ENCODE measurements at places on chromosomes 13 and 19.
A peak's percentile ranks its signal among the peaks of the same experiment; 100 is the strongest.

DNA sequence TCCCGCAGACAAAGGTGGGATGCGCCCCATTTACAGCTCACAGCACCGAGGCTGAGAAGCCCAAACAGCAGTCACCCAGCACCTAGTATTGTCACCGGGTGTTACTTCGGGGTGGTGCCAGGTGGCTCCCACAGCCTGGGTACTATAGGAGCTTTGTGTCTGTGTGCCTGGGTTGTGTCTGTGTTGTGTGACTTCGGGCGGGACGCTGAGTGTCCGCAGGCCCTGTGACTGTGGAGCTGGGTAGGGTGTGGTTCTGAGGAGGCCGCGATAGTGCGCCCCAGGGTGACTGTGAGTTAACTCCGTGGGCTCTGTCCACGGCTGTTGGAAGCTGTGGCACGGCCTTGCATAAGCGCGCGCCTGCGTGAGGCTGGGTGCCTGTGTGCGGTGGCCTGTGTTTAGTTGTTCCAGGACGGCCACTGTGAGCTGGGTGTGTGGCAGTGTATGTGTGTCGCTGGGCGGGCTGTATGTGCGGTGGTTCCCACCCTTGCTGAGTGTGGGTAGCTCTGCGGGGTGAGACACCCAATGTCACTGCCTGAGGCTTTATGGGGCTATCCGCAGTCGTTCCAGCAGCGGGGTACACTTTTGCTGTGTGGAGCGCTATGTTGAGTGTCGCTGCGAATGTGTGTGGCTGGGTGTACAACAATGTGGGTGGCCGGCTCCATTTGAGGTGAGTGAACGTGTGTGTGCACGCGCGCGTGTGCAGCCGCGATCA is 559 bp upstream of the SSBP4 start:
- DNase-seq = no peak

DNA sequence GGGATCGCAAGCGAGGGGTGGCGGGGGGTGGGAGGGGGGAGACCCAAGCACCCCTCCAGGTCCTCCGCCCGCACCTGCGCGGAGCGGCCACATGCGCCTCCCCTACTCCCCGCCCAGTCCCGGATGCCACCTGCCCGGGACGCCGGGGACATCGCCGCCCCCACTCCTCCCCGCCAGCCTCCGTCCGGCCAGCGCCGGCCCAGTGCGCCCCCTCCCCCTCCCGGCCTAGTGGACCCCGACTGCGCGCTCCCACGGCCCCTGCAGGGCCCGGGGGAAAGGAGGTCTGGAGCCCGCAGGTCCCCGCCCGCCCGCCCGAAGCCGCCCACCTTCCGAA is 263 bp downstream of the RHPN2 start:
- no peak for DNase-seq

- DNase-seq = no peak
Observed at GRCh38 chr13:111556496-111556895, 236.1 kb downstream of the TEX29 start.

DNA sequence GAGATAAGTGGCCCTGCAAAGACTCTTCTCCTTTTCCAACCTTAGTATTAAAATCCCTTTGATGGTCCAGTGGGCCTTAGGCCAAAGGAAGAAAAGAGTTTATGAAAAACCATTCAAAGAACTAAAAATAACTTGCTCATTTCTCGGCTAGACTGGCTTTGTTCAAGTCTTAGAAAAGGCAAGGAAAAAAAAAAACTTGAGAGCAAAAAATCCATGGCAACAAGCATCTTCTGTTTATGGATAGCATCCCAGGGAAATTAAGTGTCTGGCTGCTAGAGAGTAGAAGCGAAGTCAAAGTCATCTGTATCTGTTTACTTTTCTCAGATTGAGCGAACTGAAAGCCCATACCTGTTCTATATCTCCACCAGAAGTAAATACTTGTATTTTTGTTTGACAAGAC is 129.6 kb downstream of the KCTD15 start:
- no peak for DNase-seq

GRCh38 chr19:46755077-46755852 is 9.0 kb upstream of the STRN4 start:
- DNase-seq = no peak

GRCh38 chr13:113532156-113532806 is 41.8 kb upstream of the DCUN1D2 start:
- DNase-seq = no peak

DNA sequence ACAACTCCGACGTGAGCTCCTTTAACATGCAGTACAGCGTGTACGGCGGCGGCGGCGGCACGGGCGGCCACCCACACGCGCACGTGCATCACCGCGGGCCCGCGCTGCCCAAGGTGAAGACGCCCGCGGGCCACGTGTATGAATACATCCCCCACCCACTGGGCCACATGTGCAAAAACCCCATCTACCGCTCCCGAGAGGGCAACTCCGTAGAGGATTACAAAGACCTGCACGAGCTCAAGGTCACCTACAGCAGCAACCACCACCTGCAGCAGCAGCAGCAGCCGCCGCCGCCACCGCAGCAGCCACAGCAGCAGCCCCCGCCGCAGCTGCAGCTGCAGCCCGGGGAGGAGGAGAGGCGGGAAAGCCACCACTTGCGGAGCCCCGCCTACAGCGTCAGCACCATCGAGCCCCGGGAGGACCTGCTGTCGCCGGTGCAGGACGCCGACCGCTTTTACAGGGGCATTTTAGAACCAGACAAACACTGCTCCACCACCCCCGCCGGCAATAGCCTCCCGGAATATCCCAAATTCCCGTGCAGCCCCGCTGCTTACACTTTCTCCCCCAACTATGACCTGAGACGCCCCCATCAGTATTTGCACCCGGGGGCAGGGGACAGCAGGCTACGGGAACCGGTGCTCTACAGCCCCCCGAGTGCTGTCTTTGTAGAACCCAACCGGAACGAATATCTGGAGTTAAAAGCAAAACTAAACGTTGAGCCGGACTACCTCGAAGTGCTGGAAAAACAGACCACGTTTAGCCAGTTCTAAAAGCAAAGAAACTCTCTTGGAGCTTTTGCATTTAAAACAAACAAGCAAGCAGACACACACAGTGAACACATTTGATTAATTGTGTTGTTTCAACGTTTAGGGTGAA is 6.6 kb downstream of the SLITRK5 start:
- no peak for DNase-seq

DNA sequence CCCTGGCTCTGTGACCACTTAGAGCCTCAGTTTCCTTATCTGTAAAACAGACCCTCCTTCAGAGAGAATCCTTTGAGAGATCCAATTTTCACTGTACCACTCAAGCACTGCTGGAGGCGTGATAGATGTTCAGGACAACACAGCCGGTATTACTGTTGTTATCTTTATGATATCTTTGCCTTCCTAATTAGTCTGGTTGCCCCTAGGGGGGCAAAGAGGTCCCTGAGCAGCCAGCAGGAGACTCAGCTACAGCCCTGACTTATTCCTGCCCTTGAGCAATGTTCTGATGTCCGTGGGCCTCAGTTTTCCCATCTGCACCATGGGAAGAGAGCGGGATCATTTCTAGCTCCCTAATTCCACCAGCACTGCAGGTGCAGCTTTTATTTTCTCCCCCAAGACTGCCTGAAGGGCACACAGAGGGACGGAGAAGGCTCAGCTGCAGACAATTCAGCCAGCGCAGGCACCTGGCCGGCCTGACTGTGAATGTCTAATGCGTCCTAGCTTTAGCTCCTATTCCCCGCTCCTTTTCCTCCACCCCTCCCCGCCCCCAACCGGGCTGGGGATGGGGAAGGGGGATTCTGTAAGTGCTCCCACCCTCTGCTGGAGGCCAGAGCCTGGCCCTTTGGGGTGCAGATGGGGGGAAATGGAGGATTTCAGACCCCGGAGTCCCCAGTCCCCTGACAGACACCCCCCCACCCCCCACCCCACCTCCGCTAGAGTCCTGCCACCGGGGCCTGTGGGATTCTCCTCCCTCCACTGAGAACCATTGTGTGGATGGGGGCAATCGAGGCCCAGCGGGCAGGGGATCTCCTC is 16.2 kb downstream of the TLE5 start:
- DNase-seq = no peak

GRCh38 chr13:101149735-101150384 is 266.4 kb downstream of the NALCN start:
- no peak for DNase-seq

DNA sequence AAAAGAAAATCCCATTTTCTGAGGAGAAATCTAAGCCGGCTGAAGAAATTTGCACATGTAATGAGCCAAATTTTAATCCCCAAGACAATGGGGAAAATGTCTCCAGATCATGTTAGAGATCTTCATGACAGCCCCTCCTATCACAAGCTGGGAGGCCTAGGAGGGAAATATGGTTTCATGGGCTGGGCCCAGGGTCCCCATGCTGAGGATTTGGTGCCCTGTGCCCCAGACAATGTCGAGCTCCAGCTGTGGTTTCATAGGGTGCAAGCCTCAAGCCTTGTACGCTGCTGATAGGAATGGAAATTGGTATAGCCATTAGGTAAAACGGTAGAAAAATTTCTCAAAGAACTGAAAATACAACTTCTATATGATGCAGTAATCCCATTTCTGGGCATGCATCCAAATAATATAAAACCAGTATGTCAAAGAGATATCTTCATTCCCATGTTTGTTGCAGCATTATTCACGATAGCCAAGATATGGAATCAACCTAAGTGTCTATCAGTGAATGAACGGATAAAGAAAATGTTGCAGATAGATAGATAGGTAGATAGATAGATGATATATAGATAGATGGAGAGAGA is 19.3 kb upstream of the FREM2 start:
- DNase-seq = no peak

DNA sequence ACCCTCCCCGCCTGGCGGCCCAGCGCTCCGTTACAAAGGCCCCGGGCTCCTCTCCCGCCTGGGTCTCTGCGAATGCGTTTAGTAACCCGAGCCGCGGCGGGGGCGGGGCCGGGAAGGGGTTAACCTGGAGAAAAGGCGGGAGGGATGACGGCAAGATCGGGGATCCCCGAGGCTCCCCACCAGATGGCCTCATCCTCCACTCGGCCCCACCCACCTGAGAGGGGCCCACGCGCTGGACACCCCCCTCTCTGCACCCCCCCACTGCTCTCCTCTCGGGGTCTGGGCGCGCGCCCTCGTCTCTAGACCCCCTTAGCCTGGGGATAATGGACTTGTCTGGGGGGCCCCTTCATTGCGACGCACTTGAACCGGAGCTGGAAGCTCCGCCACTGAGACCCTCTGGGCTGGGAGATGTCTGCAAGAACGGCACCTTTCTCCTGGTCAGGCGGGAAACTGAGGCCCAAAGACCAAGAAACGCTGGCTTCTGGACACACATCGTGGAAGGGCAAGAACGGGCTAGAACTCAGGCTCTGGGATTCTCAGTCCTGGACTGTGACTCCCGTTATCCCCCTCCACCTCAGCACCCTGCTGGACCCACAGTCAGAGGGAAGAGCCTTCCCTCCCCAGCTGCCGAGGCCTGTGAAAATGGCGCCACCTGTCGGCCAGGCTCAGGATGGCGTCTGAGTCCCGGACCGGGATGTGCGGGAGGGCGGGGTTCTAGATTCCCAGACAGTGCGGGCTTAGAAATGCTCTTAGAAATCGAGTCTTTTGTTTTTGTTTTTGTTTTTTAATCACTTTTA is 2.9 kb upstream of the LTBP4 start:
- peak; percentile 76 for DNase-seq

DNA sequence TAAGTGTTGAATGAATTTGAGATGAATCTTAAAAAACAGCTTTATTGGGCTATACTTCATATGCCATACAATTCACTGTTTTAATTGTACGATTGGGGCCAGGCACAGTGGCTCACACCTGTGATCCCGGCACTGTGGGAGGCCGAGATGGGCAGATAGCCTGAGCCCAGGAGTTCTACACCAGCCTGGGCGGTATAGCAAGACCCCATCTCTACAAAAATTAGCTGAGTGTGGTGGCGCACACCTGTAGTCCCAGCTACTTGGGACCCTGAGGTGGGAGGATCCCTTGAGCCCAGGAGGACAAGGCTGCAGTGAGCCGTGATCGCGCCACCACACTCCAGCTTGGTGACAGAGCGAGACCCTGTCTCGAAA is 10.3 kb downstream of the ARID3A start:
- no peak for DNase-seq

DNA sequence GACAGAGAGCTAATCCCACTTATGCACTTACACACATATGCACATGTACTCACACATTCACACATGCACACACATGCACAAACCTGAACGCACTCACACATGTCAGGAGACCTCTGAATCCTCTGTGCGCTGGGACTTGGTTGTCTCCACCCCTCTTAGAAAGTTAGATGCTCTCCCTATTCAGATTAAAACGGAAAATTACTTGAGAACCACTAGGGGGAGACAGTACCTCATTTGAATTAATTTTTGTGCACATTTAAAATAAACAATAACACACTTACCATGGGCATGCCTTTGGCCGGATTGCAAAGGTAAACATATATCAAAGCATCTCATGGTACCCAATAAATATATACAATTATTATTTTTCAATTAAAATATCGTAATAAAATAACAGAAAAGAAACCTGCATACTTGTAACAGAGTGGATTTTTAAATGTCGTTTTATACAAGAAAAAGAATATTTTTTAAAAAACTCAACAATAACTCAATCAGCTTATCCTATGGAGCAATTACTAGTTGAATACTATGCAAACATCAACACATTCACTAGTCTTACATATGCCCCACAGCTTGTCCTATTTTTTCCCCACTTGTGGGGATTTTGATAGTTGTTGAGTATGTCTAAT is 9.5 kb upstream of the LILRB4 start:
- no peak for DNase-seq

- no peak for DNase-seq
Observed at GRCh38 chr19:53088091-53088490, 15.1 kb downstream of the ZNF160 start.

GRCh38 chr19:13036366-13036976 is 41.2 kb downstream of the NFIX start:
- DNase-seq = no peak

DNA sequence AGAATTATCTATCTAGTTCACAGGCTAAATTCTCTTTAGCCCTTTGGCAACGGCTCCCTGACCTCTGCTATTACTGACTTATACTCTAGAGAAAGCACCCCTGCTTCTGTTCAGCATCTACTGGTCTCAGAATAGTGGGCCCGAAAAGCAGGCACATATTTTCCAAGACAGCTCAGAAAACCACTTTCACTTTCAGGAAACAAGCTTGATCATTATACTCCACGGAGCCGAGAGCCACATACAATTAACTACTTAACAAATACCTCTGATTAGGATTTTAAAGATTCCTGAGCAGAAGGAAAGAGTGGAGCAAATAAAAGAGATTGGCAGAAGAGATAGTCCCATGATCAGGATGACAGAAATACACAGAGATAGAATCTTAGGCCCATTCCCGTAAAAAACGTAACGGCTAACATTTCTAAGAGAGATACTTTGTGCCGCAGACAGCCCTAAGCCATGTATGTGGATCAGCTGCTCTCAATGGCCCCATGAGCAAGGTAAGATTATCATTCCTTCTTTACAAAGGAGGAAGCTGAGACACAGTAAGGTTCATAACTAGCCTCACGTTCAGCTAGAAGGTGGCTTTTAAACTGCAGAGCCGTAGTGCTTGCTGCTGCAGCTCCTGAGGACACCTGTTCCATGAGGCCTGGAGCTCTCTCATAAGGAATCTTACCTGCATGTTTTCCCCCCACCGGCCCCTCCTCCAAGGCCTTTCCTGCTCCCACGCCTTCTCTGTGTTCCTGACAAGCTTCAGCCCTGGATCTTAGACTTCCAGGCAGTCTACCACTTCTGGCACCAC is 227.2 kb downstream of the FOXO1 start:
- peak; percentile 15 for DNase-seq
